ENCODE measurements at places on chromosomes 13 and 19.
A peak's percentile ranks its signal among the peaks of the same experiment; 100 is the strongest.

- no peak for DNase-seq
Observed at GRCh38 chr19:3450796-3451411, 29.4 kb downstream of the SMIM24 start.

- no peak for DNase-seq
Observed at GRCh38 chr19:46849610-46850009, 1.0 kb downstream of the AP2S1 start.

DNA sequence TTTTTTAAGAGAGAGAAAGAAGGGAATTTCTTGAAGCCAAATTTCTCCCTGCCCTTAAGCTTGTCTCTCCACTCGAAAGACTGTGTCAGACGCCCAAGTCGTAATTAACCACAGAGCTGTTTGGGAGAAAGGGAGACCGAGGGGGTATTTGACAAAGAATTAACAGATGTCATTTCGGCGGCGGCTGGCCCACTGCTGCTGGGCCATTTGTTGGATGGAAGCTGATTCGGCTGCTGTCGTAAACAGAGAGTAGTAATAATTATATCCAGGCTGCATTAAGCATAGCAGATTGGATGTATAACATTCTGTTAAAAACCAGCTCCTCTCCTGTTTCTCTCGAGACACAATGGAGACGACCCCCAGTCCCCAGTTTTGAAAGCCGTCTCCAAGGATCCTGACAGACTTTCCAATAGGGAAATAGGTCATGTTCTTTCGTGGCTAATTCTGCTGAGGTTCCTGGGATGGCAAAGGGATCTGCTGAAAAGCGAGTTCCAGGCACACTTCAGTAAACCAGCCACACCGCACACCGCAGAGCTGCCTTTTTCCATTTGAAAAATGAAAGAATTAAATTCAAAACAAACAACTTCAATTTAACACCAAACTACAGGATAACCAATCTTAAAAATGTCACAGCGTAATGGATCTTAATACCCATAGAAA is 71.5 kb downstream of the KCTD15 start:
- no peak for DNase-seq

GRCh38 chr19:30169196-30169900 is 202.8 kb upstream of the ZNF536 start:
- DNase-seq: no peak

DNA sequence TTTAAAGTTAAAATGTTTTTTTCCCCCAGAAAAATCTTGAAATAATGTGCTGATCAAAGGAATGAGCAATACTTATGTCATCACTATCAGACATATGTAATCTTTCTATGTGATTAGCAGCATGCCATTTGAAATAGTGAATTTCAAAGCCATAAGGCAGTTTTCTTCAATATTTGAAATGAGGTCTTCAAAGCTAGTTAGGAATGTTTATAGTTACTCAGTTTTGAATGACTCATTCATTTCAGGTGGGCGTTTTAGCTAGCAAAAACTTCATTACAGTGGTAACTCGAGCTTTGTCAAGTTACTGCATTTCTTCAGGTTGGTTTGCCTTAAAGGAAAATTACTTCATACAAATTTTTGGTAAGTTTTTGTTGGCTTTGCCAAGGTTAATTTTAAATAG is 102.1 kb downstream of the ATP8A2 start:
- no peak for DNase-seq

- DNase-seq: no peak
Observed at GRCh38 chr19:4568886-4569285, 9.4 kb upstream of the SEMA6B start.

- DNase-seq: no peak
Observed at GRCh38 chr19:15048885-15049541, at the start of gene CASP14. Gene CASP14 (plus strand): TSS chr19:15049480. CDS start chr19:15052252, 2,772 bp downstream.

DNA sequence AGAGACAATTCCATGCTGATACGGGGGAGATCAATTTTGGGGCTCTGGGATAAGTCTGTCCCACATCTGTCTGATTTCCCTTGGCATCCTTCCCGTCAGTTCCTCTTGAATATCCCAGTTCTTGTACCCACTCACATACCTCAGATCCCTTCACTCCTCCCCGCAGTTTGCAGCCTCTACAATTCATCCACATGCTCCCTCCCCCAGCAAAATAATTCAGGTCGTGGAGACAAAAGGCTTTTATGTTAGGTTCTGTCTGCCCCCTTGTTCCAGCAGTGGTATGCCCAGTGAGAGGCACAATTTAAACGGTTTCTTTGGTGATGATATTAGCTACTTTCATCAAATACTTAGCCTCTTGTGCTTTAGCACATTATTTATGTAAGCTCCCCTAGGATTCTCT is 9.6 kb downstream of the RPS16 start:
- no peak for DNase-seq

- peak; percentile 39 for DNase-seq
Observed at GRCh38 chr13:110412132-110412914, 105.2 kb downstream of the COL4A2 start.

DNA sequence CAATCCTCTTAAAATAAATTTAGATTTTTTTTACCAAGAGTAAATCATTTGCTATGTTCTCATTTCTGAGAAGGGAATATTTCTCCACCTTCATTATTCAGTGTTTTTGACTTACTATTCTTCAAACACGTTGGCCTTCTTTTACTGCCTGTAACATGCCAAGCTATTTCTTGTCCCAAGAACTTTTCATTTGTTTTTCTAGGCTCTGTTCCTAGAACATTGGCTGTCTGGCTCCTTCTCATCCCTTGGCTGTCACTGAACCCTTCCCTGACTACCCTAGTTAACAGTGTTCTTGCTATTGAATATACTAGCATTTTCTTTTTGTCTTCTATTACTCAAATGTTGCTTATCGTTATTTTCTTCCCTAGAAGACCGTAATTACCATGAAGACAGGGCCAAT is 248.1 kb downstream of the ITGBL1 start:
- DNase-seq: no peak

- no peak for DNase-seq
Observed at GRCh38 chr19:55435020-55435419, 8.1 kb downstream of the SHISA7 start.

DNA sequence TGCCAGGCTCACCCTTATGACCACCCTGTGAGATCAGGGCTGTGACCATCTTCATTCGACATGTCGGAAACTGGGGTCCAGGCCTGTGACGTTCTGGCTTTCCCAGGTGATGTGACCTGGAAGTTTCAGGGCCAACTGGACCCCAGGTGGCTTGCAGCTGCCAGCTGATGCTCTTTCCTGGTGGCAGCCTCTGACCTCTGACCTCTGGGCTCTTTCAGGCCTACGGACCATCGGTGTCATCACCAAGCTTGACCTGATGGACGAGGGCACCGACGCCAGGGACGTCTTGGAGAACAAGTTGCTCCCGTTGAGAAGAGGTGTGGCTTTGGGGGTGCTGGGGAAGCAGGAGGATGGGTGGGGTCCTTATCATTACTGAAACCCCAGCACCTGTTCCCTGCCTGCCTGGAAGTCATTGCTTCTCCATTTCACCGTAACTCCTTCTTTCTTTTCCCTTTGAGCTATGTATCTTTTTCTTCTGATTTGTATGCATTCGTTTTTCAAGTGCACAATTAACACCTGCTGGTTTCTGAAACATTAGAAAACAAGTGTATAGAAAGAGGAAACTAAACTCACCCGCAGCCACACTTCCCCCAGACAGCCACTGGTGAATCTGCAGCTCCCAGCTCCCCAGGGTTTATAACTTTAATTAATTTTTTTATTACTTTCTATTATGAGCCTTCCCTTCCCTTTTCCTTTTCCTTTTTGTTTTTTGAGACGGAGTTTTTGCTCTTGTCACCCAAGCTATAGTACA is 58.9 kb downstream of the TMED1 start:
- no peak for DNase-seq

GRCh38 chr19:38093154-38093553 is 130.9 kb downstream of the DPF1 start:
- no peak for DNase-seq

DNA sequence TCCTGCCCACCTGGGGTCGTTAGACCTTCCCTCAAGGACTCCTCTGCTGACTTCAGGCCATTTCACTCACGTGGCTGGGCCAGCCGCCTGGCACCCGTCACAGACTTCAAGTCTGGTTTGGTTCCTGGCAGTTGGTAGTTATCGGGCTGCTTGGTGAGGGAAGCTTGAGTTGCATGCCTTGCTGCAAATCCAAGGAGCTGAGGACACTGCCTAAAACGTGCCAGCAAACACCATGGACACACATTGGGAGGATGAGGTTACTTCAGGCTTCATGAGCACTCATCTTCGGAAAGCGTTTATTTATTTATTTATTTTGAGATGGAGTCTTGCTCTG is 2.6 kb downstream of the GPI start:
- DNase-seq: no peak

DNA sequence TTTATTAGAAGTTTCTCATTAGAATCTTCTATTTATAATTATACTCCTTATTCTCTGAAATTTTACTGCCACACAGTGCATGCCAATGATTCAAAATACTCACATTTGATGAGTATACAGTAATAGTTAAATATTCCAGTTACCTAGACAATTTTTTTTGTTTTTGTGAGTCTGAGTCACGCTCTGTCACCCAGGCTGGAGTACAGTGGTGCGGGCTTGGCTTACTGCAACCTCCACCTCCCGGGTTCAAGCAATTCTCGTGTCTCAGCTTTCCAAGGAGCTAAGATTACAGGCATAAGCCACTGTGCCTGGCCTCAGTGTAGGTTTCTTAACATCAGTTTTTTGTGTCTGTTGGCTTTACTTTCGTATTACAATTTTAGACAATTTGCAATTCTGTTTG is 87.1 kb downstream of the ZNF486 start:
- DNase-seq: no peak

GRCh38 chr13:74966814-74967424 is 515.0 kb downstream of the TBC1D4 start:
- no peak for DNase-seq

DNA sequence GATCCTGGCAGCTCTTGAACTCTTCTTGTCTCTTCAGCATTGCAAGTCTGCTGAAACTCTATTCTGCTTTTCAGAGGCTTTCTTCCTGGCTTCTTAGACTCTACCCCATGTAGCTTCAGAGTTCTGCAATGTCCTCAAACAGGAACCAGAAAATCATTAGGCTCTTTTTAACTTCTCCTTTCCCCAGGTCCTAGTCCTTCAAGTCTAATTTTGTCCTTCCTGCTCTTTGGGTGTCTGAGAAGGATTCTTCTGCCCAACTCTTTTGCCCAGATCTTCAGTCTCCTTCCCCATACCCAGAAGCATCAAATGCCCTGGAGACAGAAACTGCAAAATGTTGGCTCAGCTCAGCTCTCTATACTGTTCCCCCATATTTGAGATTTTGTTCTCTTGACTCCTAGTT is 50.0 kb upstream of the CALM3 start:
- DNase-seq: no peak

DNA sequence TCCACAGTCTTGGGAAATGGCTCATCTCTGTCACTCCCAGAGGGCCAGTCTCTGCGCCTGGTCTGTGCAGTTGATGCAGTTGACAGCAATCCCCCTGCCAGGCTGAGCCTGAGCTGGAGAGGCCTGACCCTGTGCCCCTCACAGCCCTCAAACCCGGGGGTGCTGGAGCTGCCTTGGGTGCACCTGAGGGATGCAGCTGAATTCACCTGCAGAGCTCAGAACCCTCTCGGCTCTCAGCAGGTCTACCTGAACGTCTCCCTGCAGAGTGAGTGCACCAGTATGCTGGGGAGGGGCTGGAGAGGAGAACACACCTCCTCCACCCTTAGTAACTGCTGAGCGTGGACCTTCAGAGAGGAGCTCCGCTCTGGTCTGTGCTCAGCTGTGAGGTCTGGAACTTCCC is 2.3 kb downstream of the SIGLEC9 start:
- no peak for DNase-seq

GRCh38 chr13:97938706-97939475 is 14.6 kb upstream of the IPO5 start:
- no peak for DNase-seq

- DNase-seq: no peak
Observed at GRCh38 chr19:1423436-1424191, 14.6 kb upstream of the RPS15 start.

- no peak for DNase-seq
Observed at GRCh38 chr13:40207001-40207478, 459.4 kb downstream of the FOXO1 start.

DNA sequence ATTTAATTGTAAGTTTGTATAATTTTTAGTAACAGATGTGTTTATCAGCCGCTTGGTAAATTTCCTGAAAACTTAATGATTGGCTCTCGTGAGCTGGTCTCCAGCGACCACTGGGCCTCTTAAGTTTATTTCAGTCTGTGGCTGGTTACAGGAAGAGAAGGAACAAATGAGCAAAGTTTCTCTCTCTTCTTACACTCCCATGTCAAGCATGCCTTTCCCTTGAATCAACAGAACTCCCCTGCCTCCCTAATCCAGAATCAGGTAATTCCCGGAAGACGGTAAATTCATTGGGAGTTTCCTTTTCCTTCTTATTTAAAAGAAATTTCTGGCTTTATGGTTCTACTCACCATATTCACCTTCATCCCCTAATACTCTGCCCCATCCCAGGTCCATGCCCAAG is 52.5 kb upstream of the POMP start:
- DNase-seq: no peak

- DNase-seq: no peak
Observed at GRCh38 chr13:65453982-65454381, 1776.2 kb downstream of the PCDH9 start.

DNA sequence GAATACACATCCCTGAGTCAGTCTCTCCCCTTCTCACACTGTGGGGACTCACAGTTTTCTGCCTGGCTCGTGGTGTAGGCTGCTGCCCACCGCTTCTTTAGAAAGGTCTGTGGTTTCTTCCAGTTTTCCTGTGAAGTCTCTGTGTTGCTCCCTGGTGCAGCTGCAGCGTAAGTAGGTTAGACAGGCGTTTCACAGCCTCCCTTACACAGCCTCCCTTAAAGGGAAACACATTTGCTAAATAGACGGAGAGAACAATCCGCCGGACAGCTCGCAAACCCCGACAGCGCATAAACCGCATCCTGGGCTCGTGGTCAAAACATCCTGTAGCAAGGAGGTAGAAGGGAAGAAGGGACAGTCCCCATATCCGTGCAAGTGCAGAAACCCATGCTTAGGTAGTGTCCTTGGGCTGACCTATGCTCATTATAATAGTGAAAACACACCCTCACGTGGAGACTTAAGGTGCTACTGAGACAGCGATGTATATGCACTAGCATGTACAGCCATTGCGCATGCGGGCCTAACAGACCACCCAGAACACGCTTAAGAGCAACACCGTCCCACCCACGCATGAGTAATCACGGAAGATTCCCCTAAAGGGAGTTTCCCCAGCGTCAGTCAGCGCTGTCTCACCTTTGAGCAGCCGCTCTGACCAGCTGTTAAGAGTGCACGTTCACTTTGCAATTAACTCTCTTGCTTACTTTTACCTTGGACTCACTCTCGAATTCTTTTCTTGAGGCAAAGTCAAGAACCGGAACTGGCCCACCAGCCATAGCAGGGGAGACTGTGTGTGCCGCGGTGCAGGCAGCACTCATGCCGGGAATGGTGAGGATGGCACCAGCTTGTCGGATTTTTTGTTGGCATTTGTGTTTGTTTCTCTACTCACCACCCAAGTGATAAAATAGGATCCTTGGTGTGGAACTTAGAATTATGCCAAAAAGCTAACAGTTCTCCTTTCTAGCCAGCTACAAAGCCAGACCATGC is 16.6 kb downstream of the SIGLEC8 start:
- DNase-seq: no peak
